ENCODE measurements at places on chromosomes 4 and X. TPM values are rescaled to one million over a fixed set of nuclear protein-coding genes. Genes with fewer than 3 reads are reported as not detected.

The PPEF2 gene
- 0.56 TPM for polyA plus RNA-seq

The NPNT gene
- polyA plus RNA-seq, result 199 TPM

The PPP4R3C gene
- polyA plus RNA-seq, result not detected

The VSIG4 gene
- polyA plus RNA-seq, result 3.6 TPM

The NKX6-1 gene
- polyA plus RNA-seq, result 0.07 TPM

The IL15 gene
- 2.1 TPM for polyA plus RNA-seq

GRCh38 chrX:152918707-152919106 lies 20.8 kb downstream of the ZNF185 start:
- no peak for DNase-seq

- DNase-seq, result no peak
These were observed 70.7 kb downstream of the DOCK11 start for GRCh38 chrX:118566359-118566758.

DNA sequence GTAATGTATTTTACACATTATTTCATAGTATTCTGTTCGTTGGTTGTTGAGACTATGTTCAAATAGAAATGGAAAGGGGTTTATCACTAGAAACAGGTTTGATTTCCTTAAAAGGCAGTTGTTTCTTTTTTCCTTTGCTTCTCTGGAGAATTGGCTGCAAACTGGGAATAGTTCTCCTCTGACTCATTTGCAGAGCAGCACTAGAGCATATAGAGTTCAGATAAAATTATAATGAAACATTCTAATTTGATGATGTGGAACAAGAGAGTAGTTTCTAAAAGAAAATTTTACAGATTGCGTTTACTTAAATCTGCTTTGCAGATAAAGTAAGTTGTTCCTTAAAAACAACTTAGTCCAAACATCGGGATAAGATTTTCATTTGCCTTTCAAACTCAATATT lies 29.7 kb downstream of the SYNPO2 start:
- DNase-seq, result no peak

- no peak for DNase-seq
These were observed 70.0 kb upstream of the IL13RA1 start for GRCh38 chrX:118657413-118657812.

DNA sequence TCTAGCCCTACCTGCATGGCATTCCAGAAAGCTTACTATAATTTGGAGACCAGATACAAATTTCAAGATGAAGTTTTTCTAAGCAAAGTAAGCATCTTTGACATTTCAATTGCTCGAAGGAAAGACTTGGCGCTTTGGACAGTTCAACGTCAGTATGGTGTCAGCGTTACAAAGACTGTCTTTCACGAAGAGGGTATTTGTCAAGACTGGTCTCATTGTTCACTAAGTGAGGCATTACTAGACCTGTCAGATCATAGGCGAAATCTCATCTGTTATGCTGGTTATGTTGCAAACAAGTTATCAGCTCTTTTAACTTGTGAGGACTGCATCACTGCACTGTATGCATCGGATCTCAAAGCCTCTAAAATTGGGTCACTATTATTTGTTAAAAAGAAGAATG lies 17.6 kb downstream of the THAP9 start:
- no peak for DNase-seq

- no peak for DNase-seq
These were observed 2.7 kb upstream of the ATP10D start for GRCh38 chr4:47482326-47482725.

DNA sequence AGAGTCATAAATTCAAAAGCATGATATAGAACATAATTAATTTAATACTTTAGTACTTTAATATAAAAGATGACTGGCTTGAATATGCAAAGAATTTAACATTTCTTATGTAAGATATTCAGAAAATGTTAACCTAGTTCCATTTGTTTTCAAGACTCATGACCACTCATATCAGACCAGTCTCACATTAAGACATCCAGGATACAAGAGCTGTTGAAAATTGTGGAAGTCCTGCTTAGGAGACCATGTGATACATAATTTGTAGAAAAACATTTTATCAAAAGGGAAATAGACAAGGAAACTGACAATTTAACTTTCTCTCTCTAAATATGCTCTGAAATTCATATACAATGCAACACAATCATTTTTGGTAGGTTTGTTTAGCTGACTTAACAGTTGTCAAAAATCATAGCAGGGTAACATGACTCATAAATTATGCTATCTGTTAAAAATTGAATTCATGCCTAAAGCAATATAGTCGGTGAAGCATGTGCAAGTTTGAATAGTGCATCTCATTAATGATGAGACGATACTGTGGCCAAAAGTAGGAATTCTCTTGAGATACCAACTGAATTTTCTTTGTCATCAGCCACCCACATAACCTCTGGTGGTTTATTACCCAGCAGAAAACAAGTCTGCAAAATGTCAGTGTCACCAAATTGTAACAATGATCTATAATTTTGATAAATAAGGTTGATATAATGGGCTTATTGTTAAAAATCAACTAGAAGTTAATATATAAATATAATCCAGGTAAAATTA lies 211.4 kb downstream of the GASK1B start:
- DNase-seq, result no peak

DNA sequence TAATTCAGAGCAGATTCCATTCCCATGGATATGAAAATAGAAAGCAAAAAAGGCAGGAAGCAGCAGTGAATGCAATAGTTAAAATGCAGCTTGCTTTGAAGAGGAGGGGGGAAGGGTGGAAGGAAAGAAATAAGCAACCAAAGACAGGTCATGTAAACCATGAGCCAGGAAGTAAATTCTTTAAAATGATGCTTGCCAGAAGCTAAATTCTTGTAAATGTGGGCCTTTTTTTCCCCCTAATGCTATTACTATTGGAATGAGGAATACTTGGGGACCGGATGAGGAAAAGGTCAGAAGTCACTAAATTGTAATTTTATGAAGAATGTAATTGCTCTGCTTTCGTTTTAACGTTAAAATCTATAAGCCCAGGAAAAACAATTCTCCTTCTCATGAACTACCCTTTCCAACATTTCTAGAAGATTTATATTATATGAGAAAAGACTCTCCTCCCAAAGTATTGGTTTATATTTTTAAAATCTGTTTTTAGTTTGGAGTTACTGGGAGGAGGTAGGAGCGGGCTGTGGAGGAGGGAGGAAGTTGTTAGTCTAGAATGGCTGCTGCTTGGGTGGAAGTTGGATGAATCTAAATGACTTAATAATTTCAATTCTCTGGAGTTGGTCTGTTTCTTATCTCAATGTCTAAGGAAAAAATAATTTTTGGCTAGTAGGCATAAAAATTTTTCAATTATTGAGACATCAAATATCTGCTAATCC lies 77.6 kb upstream of the PCDH18 start:
- peak; percentile 53 for DNase-seq
